Ovary (tissue), 10 donors: ENCODE measurements at places on chromosomes 11 and 22.

DNA sequence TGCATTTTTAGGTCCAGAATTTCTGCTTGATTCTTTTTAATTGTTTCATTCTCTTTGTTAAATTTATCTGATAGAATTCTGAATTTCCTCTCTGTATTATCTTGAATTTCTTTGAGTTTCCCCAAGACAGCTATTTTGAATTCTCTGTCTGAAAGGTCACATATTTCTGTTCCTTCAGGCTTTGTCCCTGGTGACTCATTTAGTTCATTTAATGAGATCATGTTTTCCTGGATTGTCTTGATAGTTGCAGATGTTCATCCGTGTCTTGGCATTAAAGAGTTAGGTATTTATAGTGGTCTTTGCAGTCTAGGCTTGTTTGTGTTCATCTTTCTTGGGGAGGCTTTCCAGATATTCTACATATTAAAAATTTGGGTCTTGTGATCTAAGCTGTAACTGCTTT, 694.8 kb upstream of the CCDC179 start:
- DNase-seq, result no peak

DNA sequence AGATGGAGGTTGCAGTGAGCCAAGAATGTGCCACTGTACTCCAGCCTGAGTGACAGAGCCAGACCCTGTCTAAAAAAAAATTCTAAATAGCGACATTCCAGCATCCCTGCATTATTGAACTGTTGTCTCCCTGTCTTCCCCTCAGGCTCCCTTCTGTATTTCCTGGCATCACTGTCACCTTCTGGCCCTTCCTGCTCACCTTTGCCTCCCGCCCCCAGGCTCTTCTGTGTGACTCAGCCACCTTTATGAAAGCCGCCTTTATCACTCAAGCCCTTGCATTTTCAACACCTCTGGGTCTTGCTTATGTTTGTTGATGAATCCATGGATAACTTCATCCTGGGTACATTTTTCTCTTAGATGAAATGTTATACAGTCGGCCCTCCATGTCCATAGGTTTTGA, 21.1 kb downstream of the UBASH3B start:
- DNase-seq, result no peak

- DNase-seq, result no peak
These were observed 223.7 kb downstream of the DSCAML1 start for GRCh38 chr11:117573326-117573725.

DNA sequence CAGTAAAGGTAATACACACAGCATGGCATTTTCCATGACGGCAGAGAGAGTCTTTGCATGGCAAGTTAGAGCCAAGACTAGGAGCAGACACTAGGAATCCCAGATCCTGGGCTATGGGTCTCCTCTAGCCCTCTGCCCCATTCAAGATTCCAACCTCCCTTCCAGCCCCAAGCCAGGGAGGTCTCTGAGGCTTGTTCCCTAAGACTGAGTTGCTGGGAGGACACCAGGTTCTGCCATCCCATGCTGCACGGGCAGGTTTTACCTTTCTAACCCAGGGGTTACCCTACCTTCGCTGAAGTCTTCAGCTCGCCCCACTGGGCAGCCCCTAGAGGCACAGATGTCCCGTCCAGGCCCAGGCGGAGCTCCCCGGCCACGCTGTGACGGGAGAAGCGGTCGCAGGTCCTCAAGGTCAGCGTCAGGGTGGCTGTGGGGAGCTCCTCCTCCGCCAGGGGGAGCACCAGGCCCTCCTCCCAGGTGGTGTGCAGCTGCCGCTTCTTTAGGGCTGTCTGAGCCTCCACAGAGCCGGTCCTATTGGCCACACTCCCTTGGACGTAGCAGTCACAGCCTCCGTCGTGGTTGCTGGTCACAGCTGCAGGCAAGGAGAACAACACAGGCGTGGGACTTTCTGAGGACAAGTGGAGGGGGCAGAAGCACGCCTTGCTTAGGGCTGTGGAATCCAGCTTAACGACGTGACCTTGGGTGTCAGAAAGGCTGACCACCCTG, 33.8 kb downstream of the SYT13 start:
- peak; percentile 20 for DNase-seq

DNA sequence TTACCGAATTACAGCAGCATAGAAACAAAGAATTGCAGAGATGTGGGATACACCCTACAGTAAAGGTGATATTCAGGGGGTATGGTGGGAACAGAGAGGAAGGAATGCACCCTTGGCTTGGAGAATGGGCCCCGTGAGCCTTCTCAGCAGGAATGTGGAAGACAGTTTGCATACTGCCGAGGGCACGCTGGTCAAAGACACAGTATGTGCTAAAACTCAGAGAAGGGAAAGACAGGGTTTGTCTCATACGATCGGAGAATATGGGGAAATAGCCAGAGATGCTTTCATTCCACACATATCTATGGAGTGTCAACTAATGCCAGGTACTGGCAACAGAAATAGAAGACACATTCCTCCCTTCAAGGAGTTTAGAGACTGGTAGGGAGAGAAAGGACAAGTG, 36.9 kb downstream of the UBASH3B start:
- no peak for DNase-seq

- DNase-seq, result no peak
These were observed 64.7 kb downstream of the DENND5A start for GRCh38 chr11:9200471-9200870.

GRCh38 chr11:69442807-69443137, 38.7 kb upstream of the LINC01488 start:
- DNase-seq, result no peak

DNA sequence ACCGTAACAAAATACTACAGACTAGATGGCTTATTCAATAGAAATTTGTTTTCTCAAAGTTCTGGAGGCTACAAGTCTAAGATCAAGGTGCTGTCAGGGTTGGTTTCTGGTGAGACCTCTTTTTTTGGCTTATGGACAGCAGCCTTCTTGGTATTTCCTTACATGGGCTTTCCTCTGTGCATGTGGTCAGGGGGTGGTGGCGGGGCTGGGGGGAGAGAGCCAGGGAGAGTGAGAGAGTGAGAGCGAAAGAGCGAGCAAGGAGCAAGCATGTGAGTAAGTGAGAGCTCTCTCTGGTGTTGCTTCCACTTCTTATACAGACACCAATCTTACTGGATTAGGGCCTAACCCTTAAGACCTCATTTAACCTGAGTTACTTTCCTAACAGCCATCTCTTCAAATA, 181.5 kb downstream of the TMEM135 start:
- DNase-seq, result no peak

GRCh38 chr22:20089977-20090729, 10.1 kb downstream of the DGCR8 start:
- DNase-seq, result no peak
